CD8-positive, alpha-beta memory T cell (primary cell): ENCODE measurements at places on chromosomes 5 and 9.
A peak's percentile ranks its signal among the peaks of the same experiment; 100 is the strongest.

GRCh38 chr9:111872886-111873285 is 23.7 kb upstream of the UGCG start:
- no peaks in the 10 kb centered on the region for H3K4me1 ChIP-seq
- DNase-seq = no peak
- no peak overlapping the region for H3K4me3 ChIP-seq
- H3K27ac ChIP-seq = no peak overlapping the region

DNA sequence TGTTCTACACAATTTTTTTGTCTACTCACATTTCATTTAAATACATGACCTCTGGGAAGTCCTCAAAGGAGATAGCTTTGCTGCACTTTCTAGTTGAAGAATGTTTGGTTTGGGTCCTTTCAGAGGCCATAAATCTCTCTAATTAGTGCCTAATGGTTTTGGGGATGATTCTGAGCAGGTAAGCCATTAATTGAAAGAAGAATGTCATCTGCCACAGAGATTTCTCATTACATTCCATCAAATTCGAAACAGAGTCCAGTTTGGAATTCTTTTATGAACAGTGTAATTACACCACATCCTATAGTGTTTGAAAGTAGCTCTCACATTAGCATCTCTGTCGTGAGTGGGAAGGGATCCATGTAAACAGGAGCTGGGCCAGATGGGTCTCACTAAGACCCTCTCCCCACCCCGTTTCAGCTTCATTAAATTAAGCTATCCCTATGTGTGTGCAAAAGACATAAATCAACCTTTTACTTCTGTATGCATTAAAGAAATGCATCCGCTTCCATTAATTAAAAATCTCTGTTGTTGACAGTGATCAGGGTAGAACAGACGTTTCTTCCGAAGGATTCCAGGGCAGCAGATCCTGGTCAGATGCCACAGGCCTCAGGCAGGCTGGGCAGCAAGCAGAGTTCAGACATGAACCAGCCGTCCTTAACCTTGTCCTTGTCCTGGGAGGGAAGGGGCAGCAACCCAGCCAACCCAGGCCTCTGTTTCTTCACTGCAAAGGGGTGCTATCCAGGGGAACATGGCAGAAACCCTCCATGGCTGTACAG is 99.8 kb upstream of the MAP1B start:
- H3K4me3 ChIP-seq = no peak overlapping the region
- no peak for DNase-seq
- H3K27ac ChIP-seq = no peak overlapping the region
- H3K4me1 ChIP-seq = no peaks in the 10 kb centered on the region
- no peaks in the 10 kb centered on the region for H3K27me3 ChIP-seq

DNA sequence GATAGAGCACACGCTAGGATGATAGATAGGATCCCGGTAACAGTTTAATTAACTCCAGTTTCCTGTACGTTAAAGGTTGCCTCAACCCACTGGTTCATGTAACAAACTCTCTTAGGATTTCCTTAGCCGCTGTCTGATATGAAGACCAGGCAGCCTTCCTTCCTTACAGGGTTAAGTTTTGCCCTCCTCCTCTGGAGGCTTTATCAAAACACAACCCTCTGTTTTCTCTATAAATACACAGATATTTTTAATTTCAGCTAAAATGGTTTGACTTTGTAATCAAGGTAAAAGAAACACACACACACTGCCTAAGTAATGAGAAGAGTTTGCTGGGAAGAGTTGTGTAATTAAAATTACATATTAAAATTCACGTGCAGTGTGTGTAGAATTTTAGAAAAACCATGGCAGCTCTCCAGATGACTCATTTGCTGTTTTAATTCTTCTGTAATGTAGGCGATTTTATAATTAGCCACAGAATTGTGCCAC is 369.8 kb downstream of the CSNK1G3 start:
- H3K4me3 ChIP-seq = no peak overlapping the region
- no peaks in the 10 kb centered on the region for H3K36me3 ChIP-seq
- H3K27ac ChIP-seq = no peak overlapping the region
- no peaks in the 10 kb centered on the region for H3K27me3 ChIP-seq
- no peaks in the 10 kb centered on the region for H3K4me1 ChIP-seq

DNA sequence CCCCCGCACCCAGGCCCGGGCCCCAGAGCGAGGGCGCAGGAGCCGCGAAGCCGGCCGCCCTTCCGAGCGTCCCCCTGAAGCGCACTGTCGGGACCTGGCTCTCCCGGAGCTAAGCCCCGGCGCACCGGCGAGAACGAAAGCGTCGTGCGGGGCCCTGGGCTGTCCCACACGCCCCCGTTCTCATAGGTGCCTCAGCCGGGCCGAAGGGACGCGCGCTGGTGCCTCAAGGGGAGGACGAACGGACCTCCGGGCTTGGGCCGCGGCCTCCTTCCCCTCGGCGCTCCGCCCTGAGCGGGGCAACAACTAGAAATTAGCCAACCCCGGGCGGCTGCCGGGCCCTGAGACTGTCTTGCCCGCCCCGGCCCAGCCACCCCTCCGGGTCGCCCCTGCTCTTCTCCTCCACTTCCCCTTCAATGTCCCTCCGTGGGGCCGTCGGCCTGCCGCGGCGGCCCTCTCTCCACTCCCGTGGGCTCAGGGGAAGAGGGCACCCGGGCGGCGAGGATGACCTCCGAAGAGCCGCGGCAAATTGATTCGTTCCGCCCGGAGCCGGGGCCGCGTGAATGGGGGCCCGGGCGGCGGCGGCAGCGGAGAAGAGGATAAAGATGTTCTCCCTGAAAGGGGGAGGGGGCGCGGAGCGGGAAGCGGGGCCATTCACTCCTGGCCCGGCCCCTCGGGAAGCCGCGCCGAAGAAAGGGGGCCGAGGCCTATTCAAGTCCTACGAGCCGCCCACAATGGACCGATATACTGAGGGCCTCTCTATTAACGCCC is 3.5 kb upstream of the PRDM12 start:
- peaks cover 26% of the 10 kb centered on the region for H3K27me3 ChIP-seq
- no peak for DNase-seq
- peaks cover 12% of the 10 kb centered on the region for H3K4me1 ChIP-seq
- H3K4me3 ChIP-seq = no peak overlapping the region

- H3K4me3 ChIP-seq = no peak overlapping the region
- H3K27ac ChIP-seq = no peak overlapping the region
- no peak for DNase-seq
- H3K36me3 ChIP-seq = no peaks in the 10 kb centered on the region
- H3K4me1 ChIP-seq = no peaks in the 10 kb centered on the region
- H3K27me3 ChIP-seq = no peaks in the 10 kb centered on the region
Measured at GRCh38 chr9:23837038-23837437, 11.0 kb upstream of the ELAVL2 start.

- peaks cover 17% of the 10 kb centered on the region for H3K36me3 ChIP-seq
- no peaks in the 10 kb centered on the region for H3K27me3 ChIP-seq
- no peaks in the 10 kb centered on the region for H3K4me1 ChIP-seq
- no peak overlapping the region for H3K4me3 ChIP-seq
Measured at GRCh38 chr9:89367281-89367680, 49.0 kb downstream of the SECISBP2 start.

DNA sequence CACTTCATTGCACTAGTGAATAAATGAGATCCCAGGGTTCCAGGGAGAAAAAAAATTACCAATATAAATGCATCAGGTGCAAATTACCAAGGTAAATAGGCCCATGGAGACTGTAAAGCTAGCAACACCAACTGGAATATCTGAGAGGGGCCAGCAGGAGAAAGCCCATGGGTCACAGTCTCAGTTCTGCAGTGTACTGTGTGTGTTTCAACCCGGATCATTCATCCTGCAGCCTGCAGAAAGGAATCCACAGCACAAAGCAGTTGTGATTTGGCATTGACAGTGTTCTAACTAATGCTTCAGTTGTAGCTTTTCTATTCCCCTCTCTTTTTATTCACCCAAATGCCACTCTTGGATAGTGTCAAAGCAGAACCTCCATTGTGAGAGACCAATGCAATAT is 171.0 kb downstream of the EFNA5 start:
- H3K27me3 ChIP-seq = no peaks in the 10 kb centered on the region
- no peak overlapping the region for H3K27ac ChIP-seq
- H3K36me3 ChIP-seq = no peaks in the 10 kb centered on the region
- DNase-seq = no peak

DNA sequence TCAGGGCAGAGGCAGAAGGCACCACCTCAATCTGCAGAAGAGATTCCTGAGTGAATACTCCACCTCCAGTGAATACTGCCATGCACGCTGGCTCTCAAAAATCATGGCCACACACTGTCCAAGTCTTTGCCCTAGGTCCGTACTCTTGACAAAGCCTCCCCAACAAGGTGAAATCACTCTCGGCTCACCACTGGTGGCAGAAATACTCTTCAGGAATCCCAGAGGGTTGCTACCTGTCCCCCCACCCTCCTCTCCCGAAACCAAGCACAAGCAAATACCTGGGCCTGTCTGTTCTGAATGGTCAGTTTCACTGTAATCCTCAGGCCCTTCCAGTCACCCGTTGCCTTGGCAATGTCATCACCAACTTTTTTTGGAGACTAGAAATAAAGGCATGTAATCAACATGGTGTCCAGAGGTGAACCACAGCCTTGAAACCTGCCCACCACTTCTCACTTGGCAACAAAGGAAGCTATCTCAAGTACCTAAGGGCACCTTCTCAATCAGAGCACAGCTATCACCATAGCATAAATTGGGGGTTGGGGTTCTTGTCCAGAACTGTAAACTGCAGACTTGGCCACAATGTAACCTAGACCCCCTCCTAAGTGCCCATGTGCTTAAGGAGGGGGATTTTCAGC is 1.8 kb downstream of the RPL12 start:
- H3K27me3 ChIP-seq = no peaks in the 10 kb centered on the region
- peaks cover 30% of the 10 kb centered on the region for H3K4me1 ChIP-seq
- DNase-seq = no peak
- H3K27ac ChIP-seq = peak overlapping the region; percentile 94
- peak overlapping the region; percentile 98 for H3K4me3 ChIP-seq

GRCh38 chr5:170560938-170561337 is 57.1 kb downstream of the KCNIP1 start:
- no peaks in the 10 kb centered on the region for H3K27me3 ChIP-seq
- no peak for DNase-seq
- no peak overlapping the region for H3K4me3 ChIP-seq
- no peak overlapping the region for H3K27ac ChIP-seq
- no peaks in the 10 kb centered on the region for H3K36me3 ChIP-seq

- no peak overlapping the region for H3K27ac ChIP-seq
- no peak overlapping the region for H3K4me3 ChIP-seq
- H3K27me3 ChIP-seq = peaks cover 65% of the 10 kb centered on the region
- DNase-seq = no peak
- no peaks in the 10 kb centered on the region for H3K36me3 ChIP-seq
Measured at GRCh38 chr9:137048655-137049543, 2.9 kb upstream of the NPDC1 start.

GRCh38 chr5:177141496-177141895 is 7.9 kb downstream of the NSD1 start:
- H3K27me3 ChIP-seq = no peaks in the 10 kb centered on the region
- no peak overlapping the region for H3K27ac ChIP-seq
- no peak overlapping the region for H3K4me3 ChIP-seq
- H3K4me1 ChIP-seq = peaks cover 37% of the 10 kb centered on the region
- H3K36me3 ChIP-seq = peaks cover 13% of the 10 kb centered on the region

GRCh38 chr9:21813575-21814473 is 11.4 kb downstream of the MTAP start:
- no peaks in the 10 kb centered on the region for H3K27me3 ChIP-seq
- no peak overlapping the region for H3K27ac ChIP-seq
- peaks cover 13% of the 10 kb centered on the region for H3K4me1 ChIP-seq
- peaks cover 26% of the 10 kb centered on the region for H3K36me3 ChIP-seq
- H3K4me3 ChIP-seq = no peak overlapping the region

GRCh38 chr9:92775466-92775865 is 10.8 kb upstream of the BICD2 start:
- H3K4me3 ChIP-seq = no peak overlapping the region
- no peaks in the 10 kb centered on the region for H3K27me3 ChIP-seq
- H3K27ac ChIP-seq = no peak overlapping the region
- peaks cover 6% of the 10 kb centered on the region for H3K4me1 ChIP-seq
- H3K36me3 ChIP-seq = no peaks in the 10 kb centered on the region
- DNase-seq = no peak

DNA sequence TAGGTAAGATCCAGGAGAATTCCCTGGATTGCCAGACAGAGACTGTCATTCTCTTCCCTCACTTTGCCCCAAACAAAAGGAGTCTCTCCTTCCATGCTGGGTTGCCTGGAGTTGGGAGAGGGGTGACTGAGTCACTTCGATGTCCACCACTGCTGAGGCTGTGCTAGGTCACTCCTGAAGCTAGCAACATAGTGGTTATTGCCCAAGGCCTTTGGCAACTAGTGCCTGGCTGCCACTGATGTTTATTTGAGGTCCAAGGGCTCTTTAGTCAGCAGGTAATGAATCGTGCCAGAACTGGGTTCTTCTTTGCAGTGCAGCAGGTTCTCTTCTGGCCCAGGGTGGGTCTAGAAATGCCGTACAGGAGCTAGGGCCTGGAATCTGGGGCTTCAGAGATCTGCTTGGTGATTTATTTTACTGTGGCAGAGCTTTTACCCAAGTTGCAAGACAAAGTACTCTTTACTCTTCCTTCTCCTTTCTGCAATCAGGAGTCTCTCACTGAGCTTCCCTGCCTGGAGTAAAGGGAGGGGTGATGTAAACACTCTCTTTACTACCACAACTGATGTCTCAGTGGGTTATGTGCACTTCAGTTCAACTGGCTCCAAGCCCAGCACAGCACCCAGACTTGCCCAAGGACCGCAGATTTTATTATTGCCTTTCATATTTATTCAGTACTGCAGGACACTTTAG is 155.7 kb upstream of the SH3GL2 start:
- no peaks in the 10 kb centered on the region for H3K27me3 ChIP-seq
- no peak overlapping the region for H3K27ac ChIP-seq
- H3K4me3 ChIP-seq = no peak overlapping the region
- no peaks in the 10 kb centered on the region for H3K4me1 ChIP-seq
- H3K36me3 ChIP-seq = no peaks in the 10 kb centered on the region

- H3K27ac ChIP-seq = no peak overlapping the region
- H3K36me3 ChIP-seq = no peaks in the 10 kb centered on the region
Measured at GRCh38 chr9:124029617-124030016, 18.0 kb downstream of the LHX2 start.

DNA sequence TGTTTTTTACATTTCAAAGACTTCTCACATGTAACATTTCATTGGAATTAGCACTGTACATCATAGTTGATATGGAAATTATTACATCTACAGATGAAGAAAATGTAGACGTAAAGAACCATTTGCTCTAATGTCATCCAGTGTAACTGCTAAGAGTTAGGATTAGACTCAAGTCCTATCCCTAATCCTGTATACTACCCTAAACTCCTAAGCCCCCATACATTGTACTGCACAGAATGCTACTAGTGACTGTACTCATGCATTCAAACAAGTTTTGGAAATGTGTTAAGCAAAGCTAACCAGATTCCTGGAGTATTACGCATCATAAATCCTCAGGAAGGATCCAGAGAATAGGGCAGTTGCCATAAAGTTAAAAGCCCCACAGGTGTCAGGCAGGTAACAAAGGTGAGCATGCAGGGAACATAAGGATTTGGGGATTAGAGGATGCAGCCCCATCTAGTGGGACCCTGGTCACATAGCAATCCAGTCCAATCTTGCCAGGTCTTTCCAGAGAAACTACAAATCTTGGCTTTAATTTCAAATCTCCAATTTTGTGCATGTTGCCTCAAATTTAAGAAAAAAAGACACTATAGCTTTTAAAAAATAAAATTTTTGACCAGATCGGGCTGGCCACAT is 32.0 kb downstream of the HAVCR1 start:
- no peak overlapping the region for H3K27ac ChIP-seq
- no peak overlapping the region for H3K4me3 ChIP-seq
